ENCODE measurements at places on chromosomes 6 and 20. TPM values are rescaled to one million over a fixed set of nuclear protein-coding genes. Genes with fewer than 3 reads are reported as not detected.

GRCh38 chr6:17469006-17469832 lies 75.8 kb downstream of the CAP2 start:
- no peak for DNase-seq

- no peak for DNase-seq
These were observed 21.4 kb downstream of the UNC5CL start for GRCh38 chr6:41017663-41018062.

DNA sequence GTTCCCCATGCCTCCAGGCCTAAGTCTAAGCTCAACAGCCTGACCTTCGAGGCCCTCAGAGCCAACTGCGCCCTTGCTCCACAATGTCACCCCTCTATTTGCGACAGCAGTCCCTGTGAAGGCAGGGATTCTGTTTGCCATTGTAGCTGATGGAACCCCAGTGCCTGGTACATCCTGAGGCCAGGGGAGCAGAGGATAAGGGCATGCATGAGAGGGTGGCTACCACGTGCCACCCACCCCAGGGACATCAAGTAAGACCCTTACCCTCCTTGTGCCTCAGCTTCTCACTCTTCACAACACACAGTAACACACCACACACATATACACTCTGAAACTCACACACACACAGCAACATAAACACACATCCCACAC lies 20.0 kb upstream of the SIRPA start:
- no peak for DNase-seq

SASH1 gene
- 54.2 TPM for total RNA-seq

NR2E1 gene
- total RNA-seq, result not detected

- no peak for DNase-seq
These were observed 107.4 kb downstream of the RPP40 start for GRCh38 chr6:4896401-4896800.

DNA sequence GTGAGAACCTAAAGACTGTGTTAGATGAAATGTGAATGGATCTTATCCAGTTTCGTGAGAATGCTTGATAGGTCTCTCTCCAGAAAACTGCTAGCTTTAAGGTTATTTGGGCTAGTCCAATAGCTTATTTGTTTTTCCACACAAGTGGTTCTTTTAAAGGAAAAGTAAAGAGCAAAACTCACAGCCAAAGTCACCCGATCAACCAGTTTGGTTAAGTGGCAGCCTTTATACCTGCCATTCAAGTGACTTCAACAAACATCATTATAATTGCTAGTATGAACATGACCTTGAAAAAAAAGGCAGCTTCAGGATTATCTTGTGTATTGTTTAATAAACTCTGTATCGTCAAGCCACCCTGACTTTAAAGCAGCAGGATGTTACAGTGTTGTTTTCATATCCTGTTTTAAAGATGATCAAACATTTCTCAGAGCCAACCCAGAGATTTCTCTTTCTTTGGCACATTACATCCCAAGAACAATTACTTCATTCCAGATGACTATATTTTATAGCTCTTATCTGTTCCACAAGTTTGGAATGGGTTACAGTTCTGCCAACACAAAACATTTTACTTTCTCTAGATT lies 253.4 kb downstream of the EPHA7 start:
- no peak for DNase-seq

SMLR1 gene
- total RNA-seq, result not detected

GRCh38 chr20:60262967-60263603 lies 304.9 kb downstream of the CDH26 start:
- no peak for DNase-seq

DNA sequence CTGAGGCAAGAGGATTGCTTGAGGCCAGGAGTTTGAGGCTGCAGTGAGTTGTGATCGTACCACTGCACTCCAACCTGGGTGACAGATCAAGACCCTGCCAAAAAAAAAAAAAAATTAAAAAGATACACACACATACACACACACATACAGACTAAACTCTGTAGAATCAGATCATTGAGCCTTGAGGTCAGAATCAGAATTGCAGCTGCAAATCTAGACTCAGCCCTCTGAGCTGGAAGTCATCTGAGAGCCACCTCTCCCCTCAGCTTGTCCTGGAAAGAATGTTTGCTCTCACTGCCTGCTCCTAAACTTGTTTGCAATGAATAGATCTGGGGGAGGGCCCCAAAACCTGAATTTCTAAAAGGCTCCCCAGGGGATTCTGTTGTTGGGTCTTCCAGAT lies 41.4 kb upstream of the ANGPT4 start:
- DNase-seq, result no peak

MARCKS gene
- 256 TPM for total RNA-seq

EPPIN gene
- total RNA-seq, result not detected

GRCh38 chr20:10986586-10986985 lies 312.8 kb upstream of the JAG1 start:
- no peak for DNase-seq

GRCh38 chr6:28808383-28808782 lies 115.4 kb downstream of the TRIM27 start:
- DNase-seq, result no peak

- DNase-seq, result no peak
These were observed 57.4 kb downstream of the EZR start for GRCh38 chr6:158761746-158762145.

All from chondrocyte (in vitro differentiated cells).